Stimulated activated CD4-positive, alpha-beta T cell treated with anti-CD3 and anti-CD28 coated beads, Interleukin-1b, Interleukin-23, amount 100 ng/mL, for 1 hour (primary cell): ENCODE measurements at places on chromosomes 3 and 15.

- DNase-seq, result no peak
Observed at GRCh38 chr3:4907643-4908432, 71.4 kb upstream of the BHLHE40 start.

- DNase-seq, result no peak
Observed at GRCh38 chr3:153070511-153070868, 91.5 kb upstream of the RAP2B start.

- no peak for DNase-seq
Observed at GRCh38 chr3:63979093-63979885, 44.0 kb downstream of the PSMD6 start.

GRCh38 chr15:68814596-68814995, 6.1 kb downstream of the ANP32A start:
- no peak for DNase-seq
